Suppressor macrophage treated with lipopolysaccharide for 1 hour (primary cell): ENCODE measurements at places on chromosomes 2 and 18.

GRCh38 chr2:191087311-191087710, 63.5 kb downstream of the STAT4 start:
- DNase-seq: no peak

DNA sequence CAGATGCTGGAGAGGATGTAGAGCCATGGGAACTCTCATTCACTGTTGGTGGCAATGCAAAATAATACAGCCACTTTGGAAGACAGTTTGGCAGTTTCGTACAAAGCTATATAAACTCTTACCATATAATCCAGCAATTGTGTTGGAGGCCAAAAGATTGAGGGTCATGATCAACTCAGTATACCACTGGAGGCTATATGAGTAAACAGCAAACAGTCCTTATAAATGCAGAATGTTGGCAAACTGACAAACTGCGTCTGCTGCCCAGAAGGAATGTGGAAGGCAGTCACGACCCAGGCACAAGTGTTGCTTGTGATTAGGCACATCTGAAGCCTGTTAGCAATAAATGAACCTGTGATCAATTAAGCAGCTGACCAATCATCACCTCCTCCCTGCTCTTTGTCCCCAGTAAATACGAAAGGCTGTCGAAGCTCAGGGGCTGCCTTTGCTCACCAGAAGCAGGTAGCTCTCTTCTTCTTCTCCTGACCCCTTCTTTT, 98.1 kb upstream of the SPOPL start:
- no peak for DNase-seq

GRCh38 chr2:186569897-186570296, 20.0 kb upstream of the ITGAV start:
- no peak for DNase-seq

DNA sequence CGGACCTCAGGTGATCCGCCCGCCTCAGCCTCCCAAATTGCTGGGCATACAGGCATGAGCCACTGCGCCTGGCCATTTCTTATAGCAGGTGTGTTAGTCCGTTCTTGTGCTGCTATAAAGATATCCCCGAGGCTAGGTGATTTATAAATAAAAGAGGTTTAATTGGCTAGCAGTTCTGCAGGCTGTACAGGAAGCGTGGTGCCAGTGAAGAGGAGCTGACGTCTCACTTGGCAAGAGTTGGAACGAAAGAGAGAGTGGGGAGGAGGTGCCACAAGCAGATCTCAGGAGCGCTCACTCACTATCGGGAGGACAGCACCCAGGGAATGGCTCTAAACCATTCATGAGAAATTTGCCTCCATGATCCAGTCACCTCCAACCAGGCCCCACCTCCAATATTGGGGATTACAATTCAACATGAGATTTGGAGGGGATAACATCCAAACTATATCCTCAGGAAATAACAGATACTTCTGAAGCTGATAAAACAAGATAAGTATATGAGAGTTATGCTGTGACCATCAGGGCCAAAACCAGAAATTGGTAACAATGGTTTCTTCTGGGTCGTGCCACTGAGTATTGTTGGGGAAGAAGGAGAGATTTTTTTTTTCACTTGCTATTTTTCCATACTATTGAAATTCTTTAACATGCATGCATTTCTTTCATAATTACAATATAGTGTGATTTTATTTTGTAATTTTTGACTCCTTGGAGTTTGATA, 7.4 kb upstream of the RMC1 start:
- no peak for DNase-seq

DNA sequence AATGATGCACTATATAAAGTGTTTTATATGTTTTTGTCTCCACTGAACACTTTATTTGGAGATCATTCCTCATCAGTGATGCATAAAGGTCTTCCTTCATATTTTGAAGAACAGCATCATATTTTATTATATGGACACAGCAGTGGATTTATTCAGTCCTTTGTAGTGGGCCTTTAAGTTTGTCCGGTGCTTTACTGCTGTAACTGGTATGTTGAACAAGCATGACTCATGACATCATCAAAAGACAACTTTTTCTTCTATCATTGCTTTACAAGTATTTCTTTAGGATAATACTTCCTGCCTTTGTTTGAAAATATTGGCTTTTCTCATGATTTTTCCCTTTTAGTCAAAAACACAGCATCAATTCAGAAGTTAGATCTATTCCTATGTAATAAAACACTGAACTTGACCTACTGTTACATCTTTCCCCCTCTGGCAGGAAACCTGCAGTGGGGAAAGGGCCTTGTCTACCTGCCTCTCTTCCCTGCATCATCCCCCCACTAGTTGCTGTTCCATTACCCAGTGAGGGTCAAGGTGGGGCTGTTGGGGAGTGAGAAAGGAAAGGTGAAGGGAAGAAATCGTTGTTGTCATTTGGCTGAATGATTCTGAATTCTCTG, 241.2 kb downstream of the CYP26B1 start:
- DNase-seq: no peak

DNA sequence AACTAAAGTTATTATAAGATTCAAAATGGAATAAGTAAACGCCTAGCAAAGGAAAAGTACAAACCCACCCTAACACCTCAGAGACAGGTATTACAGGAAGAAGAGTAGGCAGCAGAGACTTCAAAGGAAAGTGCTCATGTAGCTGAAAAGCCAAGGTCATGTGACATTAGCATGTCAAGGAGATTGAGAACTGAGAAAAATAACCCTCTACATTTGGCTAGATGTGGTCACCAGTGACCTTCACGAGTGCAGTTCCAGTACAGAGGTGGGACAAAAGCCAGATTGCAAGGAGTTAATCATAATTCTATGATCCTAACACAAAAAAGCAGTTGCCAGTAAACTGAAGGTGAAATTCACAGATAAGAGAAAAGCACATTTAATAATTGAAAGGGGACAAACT, 252.7 kb downstream of the ZEB2 start:
- DNase-seq: no peak

- DNase-seq: no peak
These were observed 16.3 kb downstream of the CROCC2 start for GRCh38 chr2:240922245-240922981.

DNA sequence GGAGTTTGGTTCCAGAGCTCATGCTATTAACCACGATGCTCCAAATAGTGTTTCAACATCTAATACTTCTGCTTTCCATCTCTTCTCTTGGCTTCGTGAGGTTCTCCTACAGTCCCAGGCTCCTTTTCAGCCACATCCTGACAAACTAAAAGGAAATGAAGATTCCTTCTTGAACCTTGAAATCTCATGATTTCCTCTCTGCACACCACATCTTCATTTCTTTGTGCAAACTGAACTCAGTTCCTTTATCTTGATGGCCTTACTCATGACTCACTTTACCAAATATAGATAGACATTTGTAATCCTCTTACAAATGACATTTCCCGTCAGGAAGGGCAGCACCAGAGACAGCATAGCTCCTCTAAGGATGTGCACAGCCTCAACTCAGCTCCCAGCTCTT, 50.0 kb upstream of the ITGA4 start:
- peak; percentile 82 for DNase-seq

DNA sequence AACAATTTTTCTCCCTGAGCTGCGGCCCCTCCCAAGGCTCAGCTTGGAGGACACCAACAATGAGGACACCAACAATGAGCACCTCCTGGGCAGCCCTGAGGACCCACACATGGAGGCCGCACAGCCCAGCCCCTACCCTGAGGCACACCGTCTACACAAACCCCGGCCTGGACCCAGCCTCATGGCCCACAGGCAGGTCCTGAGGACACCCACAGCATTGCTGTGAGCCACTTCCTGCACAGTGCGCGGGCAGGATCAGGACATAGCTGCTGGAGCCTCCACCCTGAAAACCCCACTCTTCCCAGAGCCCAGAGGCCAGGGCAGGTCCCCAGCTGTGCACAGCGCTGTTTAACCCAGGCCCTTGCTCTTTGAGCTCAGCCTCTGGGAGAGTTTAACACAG, 194.3 kb downstream of the RTP5 start:
- no peak for DNase-seq

GRCh38 chr2:44582363-44583008, 220.7 kb downstream of the CAMKMT start:
- no peak for DNase-seq

- peak; percentile 79 for DNase-seq
These were observed 366.2 kb upstream of the ID2 start for GRCh38 chr2:8315531-8316165.

DNA sequence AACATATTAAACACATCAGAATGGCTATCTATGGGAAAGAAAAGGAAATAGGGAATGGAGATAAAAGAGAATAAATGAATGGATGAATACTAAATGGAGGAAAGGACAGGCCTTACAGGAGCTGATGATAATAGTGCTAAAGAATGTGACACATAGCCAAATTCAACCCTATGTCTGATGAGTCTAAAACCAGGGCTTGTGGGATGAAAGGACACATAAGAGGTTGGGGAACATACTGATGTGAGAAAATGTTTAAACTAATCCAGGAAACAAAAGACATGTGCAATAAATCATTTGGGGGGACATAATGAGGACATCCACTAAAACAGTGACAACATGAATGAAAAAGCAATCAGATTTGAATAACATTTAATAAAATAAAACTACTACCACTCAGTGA, 120.0 kb downstream of the DYM start:
- DNase-seq: no peak

DNA sequence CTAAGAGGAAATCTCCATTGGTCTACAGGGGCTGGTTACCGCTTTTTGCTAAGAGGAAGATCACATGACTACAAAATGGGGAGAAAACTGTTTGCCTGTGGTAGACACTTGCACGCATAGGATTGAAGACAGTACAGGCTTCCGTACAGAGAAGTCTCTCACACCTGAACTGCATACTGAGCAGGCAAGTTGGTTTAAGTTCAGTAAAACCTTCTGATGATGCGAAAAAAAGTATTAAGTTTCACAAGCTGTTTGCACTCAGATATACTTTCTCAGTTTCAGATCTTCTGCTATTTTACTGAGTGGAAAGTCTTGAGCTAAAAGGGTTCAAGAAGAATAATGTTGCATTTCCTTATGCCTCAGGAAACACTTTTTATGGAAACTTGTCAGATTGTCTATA, 292.2 kb upstream of the MC4R start:
- no peak for DNase-seq

DNA sequence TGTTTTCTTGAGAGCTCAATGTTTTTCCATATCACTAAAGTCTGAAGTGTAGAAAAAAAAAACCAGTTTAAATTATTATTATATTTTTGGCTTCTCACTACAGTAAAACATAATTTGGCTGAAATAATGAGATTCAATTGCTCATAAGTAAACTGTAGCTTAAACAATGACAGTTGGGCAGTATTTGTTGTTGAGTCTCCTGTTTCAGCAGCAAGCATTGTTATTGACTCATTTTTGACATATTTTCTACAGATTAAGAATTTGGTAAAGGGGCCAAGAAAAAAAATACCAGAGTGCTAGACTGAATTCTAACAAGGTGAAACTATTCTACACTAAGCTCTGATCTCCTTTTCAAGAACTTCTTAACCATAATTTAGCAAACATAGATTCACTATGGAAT, 2070.4 kb upstream of the CELF4 start:
- no peak for DNase-seq

DNA sequence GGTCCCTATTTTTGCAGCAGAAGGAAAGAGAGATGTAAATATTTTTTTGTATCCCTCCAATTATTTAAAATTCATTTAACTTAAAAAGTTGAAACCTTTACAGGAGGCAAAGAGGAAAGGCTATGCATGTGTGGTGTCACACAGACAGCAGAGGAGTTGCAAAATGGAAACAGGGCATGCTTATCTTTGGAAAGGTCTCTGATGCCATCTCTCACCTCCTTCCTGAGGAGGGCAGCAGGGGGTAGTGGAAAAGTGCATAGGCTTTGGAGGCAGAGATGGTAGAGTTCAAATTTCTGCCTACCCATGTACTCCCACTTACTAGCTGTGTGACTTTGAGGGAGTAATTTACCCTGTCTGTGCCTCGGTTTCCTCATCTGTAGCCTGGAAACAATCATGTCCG, 99.6 kb upstream of the MCFD2 start:
- no peak for DNase-seq

- DNase-seq: no peak
These were observed 213.9 kb downstream of the ANAPC1 start for GRCh38 chr2:111669928-111670695.

DNA sequence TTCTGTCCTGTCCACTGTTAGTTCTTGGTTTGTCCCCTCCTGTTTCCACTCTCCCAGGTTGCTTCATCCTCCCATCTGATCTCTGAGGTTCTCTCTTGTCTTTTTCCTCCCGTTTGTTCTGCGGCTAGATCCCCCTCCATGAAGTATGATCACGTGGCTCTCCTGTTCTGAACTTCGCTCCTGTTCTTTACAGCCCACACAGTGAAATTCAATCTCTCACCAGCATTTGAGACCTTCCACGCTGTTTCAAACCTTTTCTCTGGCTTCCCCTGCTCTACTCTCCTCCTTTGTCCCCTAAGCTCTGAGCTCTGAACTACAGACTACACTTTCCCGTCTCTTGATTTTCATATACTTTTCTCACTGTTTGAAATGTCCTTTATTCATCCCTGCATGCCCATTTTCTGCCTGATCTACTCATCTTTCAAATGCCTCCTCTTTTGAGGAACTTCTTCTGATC, 83.5 kb downstream of the OSBPL6 start:
- no peak for DNase-seq

- no peak for DNase-seq
These were observed 156.7 kb downstream of the TTN start for GRCh38 chr2:178650554-178650953.

DNA sequence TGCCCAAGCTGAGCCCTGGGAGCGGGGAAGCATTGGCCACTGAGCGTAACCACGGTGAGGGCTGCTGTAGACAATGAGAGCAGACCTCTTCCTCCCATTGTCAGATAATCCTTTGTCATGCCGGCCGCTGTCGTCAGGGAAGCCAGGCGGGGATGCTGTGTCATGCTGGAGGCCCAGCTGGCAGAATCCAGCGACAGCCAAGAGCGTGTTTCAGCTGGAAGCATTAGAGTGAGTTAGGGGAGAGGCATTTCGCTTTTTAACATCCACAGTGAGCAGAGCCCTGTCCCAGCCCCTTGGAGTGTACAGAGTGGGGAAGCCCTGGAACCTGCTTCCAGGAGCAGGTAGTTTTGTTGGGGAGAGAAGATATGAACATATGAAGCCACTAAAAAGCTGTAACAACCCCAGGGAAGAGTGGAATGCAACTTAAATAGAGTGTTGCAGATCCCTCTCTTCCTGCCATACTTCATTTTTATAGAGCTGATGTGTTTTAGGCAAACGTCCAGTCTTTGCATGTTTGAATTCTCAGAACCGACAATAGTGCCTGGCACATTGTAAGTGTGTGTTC, 7.0 kb downstream of the CTIF start:
- peak; percentile 31 for DNase-seq

- DNase-seq: no peak
These were observed 39.4 kb upstream of the NCKAP5 start for GRCh38 chr2:133607679-133608078.

DNA sequence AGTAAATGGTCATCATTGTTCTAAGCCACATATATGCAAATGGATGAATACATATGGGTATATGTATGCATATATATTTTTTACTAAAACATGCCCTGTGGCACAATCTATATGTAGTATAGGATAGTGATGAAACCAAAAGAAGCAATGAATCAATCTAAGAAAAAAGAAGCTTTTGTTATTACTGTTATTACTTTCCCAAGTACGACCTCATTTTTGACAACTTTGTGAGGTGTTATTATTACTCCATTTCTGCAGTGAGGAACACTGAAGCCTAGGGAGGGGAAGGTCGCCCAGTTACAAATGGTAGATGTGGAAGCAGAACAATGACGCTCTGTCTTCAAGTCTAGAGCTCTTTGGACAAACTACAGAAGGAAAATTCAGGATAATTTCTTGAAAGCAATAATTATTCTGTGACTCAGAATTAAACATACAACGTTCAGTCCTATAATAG, 38.3 kb downstream of the STAT4 start:
- no peak for DNase-seq

- DNase-seq: no peak
These were observed 56.4 kb downstream of the ZFP36L2 start for GRCh38 chr2:43169987-43170386.
